Naive B cell (primary cell): ENCODE measurements at places on chromosomes 4 and X. TPM values are rescaled to one million over a fixed set of nuclear protein-coding genes. Genes with fewer than 3 reads are reported as not detected.

DNA sequence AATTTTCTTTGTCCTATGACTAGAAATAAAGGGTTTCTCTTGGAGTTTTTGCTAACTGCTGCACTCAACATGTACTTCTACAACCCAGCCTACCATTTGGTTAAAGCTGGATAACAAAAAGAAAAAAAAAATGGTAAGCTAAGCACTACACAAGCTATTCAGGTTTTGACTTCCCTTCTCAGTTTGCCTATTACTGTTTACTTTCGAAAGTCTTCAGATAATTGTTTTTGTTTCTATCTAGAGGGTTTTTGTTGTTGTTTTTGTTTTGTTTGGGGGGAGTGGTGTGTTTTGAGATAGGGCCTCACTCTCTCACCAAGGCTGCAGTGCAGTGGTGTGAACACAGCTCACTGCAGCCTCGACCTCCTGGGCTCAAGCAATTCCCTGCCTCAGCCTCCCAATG is 46.6 kb downstream of the CLOCK start:
- no peak for DNase-seq

DNA sequence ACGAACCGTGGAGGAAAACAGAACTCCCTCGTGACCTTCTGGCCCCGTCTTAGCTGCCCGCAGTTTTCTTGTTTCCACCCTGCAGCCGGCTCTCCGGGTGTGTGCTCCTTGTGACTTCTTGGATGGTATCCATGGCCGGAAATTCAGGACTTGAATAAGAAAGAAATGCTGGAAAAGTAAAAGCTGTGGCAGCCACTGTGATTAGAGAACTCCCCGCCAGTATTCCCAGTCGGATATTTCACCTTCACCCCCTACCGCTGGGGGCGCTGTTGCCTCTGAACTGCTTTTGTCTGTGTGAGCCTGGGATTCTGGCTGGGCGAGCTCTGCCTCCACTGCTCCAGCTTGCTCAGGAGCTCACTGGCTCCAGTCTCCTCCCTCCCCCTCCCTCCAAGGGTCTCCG is 41.5 kb upstream of the CYP4V2 start:
- DNase-seq, result no peak

GRCh38 chr4:165324236-165324917 is 3.1 kb upstream of the MSMO1 start:
- DNase-seq, result no peak

DNA sequence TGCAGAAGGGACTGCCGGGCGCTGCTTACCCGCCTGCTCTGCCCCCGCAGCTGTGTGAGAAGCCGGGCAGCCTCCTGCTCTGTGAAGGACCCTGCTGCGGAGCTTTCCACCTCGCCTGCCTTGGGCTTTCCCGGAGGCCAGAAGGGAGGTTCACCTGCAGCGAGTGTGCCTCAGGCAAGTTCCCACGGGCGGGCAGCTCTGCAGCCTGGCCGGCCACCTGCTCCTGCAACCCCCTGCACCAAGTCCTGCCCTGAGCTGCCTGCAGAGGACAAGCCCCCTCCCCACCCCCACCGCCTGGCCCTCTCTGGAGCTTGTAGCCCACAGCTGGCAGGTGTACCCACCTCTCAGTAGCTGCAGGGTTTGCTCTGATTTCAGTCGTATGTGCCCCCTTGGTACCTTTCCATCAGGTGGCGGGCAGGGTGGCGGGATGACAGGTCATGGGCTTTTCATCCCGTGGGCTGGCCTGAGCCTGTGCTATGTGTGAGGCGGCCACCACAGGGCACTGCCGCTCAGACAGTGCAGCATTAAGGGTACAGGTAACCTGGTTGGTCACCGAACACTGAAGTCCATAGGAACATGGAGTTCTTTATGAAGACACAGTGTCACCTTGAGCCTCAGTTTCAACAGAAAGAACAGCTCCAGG is 56.6 kb downstream of the NELFA start:
- DNase-seq, result no peak

DNA sequence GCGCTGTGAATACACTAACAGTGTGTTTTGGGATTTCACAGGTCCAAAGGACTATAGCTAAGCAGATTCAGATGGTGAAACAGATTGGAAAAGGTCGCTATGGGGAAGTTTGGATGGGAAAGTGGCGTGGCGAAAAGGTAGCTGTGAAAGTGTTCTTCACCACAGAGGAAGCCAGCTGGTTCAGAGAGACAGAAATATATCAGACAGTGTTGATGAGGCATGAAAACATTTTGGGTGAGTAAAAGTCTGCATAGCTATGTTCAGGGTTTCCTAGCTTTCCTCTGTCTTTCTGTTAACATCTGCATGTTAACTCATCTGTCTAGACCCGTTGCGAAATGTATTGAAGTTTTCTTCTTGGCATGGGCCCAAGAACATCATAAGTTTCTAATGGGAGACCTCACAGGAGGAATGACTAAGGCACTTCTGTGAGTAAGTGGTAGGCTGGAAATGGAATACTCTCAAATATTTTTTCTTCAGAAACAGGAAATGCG is 372.1 kb downstream of the BMPR1B start:
- no peak for DNase-seq

GRCh38 chrX:96687776-96688175 is 3.1 kb downstream of the DIAPH2 start:
- DNase-seq, result no peak

DNA sequence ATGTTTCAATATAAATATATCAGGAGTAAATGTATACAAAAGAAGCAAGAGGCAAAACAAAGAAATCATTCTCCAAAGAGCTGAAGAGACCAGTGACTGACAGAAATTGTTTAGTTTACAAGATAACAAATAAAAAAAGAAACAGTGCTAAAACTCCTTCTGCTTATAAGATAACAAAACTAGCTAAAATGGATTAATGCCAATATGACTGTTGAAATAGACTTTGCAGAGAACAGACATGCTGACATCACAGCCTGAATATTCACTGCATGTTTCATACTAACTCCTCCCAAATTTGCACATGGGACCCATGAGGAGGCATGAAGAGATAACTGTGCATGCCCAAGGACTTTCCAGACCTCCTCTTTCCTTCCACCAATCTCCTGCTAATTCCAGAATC is 6.2 kb upstream of the GABRA4 start:
- no peak for DNase-seq

- DNase-seq, result no peak
These were observed 395.8 kb upstream of the GALNT7 start for GRCh38 chr4:172772781-172773180.

DNA sequence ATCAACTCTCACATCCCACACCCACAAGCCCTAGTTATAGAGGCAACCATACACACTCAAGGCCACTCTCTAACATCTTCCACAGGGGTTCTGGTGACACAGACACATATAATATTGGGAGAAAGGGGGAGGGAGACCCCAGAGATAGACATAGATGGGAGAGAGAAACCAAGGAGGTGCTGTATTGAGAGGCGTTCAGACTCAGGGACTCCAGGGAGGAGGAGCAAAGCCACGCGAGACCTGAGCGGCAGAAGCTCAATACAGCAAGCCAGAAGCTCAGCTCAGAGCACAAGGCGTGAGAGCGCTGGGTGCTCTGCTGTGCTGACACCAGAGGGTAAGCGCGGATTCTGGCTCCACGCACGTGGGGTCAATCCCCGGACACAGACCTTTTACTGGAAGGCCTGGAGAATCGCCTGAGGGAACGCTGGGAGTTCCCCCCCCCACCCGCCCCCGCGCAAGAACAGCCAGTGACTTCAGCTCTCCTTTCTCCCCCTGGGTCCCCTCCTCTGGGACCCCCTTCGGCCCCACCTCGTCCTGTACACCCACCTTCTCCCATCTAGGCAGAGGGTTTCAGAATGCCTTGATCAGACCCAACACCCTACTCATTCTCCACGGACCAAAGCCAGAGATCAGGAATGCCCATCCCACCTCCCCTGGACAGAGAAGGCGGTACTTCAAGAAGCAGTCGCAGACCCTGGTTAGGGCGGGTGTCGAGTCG is 8.7 kb downstream of the MSX1 start:
- no peak for DNase-seq

- DNase-seq, result no peak
These were observed 19.5 kb downstream of the ZAR1 start for GRCh38 chr4:48509543-48509942.

GRCh38 chr4:101886826-101887225 is 96.3 kb downstream of the BANK1 start:
- no peak for DNase-seq

Gene GAGE12J
- polyA plus RNA-seq, result not detected

Gene TMPRSS11B
- not detected for polyA plus RNA-seq

Gene TGIF2LX
- not detected for polyA plus RNA-seq
